Right atrium auricular region (tissue), 2 donors: ENCODE measurements at places on chromosomes 3 and 15. TPM values are rescaled to one million over a fixed set of nuclear protein-coding genes. Genes with fewer than 3 reads are reported as not detected.

GRCh38 chr15:60793656-60794055, 314.7 kb upstream of the ICE2 start:
- no peak for DNase-seq

DNA sequence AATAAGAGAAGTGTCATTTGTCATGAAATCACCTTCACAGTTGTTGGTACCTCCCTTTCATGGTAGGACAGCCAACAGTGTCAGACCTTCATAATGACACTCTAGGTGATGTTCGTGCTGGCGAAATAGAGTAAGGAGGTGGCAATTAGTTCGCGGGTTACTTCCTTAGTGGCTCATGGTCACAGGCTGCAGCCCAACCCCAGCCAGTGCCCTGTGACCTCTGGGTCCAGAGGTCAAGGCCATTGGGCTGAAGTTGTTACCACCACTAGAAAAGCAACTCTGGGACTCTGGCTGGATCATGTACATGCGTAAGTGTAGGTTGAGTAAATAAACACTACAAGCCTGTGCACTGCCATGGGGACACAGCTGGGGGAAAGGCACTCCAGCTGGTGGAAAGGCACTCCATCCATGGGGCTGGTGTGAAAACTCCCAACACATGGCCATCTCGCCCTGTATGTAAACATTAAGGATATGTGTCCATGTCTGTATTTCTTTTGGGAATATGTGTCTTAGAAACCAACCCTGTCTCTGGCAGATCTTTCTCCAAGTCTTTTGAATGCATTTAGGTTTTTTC, 106.7 kb downstream of the RYK start:
- DNase-seq, result no peak

DNA sequence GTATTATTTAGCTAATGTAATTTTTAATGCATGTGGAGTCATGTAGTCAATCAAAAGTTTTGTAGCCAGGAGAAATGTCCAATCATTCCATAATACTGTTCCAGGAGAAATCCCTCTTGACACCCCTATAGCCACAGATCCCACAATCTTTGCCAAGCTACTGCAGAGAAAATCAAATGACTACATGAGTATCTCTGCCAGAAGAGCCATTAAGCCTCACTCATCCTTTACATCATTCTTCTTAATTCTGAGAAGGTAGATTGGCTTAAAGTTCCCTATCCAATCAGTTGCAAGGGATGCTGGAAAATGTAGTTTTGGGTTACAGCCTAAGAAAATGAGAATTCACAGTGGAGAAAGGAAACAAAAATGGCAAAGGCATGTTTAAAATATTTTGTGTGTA, 502.1 kb downstream of the ZBBX start:
- no peak for DNase-seq

Gene SAMMSON
- total RNA-seq, result not detected

Gene LACTB
- total RNA-seq, result 10.6 TPM

DNA sequence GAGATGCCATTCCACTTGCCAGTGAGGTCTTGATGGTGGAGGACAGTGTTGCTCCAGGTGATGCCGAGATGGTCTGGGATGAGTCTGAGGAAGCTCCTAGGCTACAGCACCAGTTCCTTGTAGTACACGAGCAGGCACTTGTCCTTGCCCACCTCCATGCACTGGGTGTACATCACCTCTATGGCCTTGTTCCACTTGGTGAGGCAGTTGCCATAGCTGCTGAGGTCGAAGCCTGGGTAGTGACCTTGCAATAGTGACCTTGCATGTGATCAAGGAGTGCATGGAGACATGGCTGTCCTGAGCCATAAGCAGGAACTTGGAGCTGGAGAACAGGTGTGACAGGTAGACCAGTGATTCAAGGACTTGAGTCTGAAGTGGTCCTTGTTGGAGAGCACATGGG, 47.6 kb downstream of the CDIN1 start:
- no peak for DNase-seq

Gene CFAP161
- total RNA-seq, result 6.2 TPM

GRCh38 chr3:135752851-135753250, 212.7 kb upstream of the PPP2R3A start:
- no peak for DNase-seq

DNA sequence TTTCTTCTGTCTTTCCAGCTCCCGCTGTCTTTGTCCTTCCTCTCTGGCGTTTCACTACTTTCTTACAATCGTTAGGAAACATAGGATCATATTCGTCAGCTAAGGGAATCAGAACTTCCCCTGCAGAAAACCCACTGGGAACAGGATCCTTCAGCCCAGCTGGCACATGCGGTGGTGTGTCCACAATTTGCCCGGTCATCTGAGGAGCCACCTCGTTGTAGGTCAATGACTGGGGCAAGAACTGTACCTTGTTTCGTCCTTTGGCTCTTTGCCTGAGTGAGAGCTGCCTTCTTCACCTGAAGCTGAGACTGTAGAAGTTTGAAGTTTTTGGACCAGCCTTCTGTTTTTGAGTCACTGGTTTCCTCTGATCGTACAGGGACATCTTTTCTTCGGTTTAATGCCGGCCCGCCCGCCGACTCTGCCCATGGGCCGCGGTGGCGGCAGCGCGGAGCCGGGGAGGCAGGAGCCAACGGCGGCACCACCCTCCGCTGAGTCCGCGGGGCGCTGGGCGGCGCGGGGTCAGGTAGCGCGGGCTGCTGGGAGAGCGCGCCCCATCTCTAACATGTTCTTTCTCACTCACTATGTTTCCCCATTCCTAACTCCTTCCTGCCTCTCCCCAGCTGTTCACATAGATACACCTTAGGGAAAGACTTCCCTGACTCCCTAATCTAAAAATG, 214.1 kb upstream of the NANOGP8 start:
- no peak for DNase-seq

GRCh38 chr3:38005076-38006020, 14.8 kb downstream of the VILL start:
- DNase-seq, result peak; percentile 84

DNA sequence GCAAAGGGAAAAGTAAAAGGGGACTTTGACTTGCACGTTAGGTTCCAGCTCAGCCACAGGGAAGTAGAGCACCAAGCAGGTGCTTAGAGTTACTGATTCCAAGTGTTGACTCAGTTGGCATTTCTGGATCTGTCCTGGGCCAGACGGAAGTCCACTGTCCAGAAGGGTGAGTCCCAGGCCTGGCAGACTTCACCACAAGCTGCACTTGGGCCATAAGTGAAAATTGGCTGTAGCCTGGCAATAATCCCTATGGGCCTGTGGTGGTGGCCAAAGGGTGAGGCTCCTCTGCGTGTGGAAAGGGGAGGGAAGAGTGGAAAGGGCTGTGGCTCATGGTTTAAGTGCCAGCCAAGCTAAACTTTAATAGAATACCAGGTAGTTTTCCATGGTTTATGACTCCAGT, 121.5 kb downstream of the DTWD1 start:
- DNase-seq, result no peak

- DNase-seq, result no peak
Observed at GRCh38 chr15:41695750-41696436, 35.7 kb downstream of the MGA start.

- DNase-seq, result no peak
Observed at GRCh38 chr3:75049533-75049932, 435.1 kb upstream of the CNTN3 start.

Gene MORC1
- not detected for total RNA-seq

Gene GHSR
- total RNA-seq, result not detected

Gene GBE1
- 72.6 TPM for total RNA-seq

DNA sequence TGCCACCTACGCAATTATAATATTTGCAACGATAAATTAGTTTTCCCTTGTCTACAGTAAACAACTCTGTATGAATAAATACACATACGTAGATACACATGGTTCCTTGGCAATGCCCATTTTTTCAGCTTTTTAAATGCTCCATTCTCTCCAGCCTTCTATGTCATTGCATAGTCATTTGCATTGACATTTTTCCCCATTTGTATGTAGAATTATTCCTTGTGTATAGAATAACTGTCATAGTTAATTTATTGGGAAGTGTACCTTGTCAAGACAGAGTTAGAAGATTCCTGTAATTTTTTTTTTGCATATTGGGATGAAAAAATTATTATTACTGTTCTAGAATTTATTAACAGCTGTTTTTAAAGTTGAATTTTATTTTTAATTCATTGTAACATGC, 736.7 kb upstream of the DPPA4 start:
- DNase-seq, result no peak

GRCh38 chr3:158098309-158098639, 7.9 kb downstream of the SHOX2 start:
- no peak for DNase-seq

DNA sequence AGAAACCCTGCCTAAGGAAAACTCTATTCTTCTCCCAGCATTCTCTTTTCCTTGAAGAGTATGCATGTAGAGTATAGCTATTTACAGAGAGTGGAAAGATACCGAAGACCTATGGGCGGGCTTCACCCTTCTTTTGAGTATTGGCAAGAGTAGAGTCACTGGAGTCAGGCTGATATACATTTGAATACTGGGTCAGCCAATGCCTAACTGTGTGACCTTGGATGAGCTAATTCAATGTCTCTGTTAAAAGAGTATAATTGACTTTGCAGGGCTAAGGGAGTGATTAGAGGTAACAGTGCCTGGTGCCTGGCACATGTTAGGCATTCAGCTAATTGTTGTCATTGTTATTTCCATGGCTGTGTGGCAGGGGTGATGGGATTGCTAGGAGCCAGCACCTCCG, 75.6 kb downstream of the TUSC7 start:
- no peak for DNase-seq

Gene SLC35G2
- 8.7 TPM for total RNA-seq

DNA sequence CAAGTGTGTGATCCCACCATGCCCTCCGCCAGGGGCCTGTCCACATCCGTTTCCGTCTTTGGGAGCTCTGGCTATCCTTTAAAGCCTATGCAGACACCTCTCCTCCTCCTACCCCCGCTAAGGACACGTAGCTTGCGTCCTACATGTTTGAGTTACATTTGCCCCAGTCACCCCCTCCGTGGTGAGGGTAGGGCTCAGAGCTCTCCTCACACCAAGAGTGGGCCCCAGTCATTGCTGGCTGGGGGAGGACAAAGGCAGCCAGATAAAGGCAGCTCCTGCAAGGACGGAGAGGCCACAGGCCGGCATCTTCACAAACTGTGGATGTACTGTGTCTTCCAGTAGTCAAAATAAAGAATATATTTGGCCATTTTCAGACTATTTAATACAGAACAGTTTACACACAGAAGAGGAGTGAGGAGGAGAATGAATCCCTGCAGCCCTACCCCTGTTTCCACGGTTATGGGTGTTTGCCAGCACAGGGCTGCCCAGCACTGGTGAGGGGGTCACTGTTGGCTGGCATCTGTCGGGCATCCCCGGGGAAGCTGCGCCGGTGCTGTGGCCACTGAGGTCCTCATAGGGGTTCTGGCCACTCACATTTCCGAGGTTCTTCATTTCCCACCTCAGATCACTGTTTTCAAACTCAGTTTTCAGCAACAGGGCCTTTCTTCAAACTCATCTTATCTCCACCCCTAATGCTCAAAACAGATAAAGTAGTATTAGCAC, 118.7 kb downstream of the CHRNA7 start:
- no peak for DNase-seq

- DNase-seq, result no peak
Observed at GRCh38 chr3:60708191-60708975, 542.9 kb downstream of the FHIT start.

Gene CLDN11
- 15.8 TPM for total RNA-seq

- no peak for DNase-seq
Observed at GRCh38 chr15:68768321-68768720, 52.4 kb downstream of the ANP32A start.

Gene VEPH1
- 0.48 TPM for total RNA-seq

Gene CCDC191
- 0.75 TPM for total RNA-seq

DNA sequence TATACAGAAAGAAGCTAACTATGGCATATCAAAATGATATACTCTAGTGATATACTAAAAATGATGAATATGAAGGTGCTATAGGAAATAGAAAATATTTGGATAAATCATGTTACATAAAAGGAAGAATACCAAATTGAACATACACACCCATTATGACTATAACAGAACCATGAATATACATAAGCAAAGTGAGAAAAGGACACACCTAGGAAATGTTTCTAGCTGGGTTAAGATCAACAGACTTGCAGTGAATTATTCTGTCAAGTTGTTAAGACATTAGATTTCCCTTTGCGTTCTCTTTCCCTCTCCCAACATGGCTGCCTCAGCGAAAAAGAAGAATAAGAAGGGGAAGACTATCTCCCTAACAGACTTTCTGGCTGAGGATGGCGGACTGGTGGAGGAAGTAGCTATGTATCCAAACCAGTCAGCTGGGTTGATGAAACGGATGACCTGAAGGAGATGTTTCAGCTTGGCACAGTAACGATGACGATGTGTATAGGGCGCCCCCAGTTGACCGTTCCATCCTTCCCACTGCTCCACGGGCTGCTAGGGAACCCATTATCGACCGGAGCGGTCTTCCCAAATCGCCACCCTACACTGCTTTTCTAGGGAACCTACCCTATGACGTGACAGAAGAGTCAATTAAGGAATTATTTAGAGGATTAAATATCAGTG, 20.2 kb upstream of the PARP14 start:
- no peak for DNase-seq

Gene IL20RB
- total RNA-seq, result 0.41 TPM

DNA sequence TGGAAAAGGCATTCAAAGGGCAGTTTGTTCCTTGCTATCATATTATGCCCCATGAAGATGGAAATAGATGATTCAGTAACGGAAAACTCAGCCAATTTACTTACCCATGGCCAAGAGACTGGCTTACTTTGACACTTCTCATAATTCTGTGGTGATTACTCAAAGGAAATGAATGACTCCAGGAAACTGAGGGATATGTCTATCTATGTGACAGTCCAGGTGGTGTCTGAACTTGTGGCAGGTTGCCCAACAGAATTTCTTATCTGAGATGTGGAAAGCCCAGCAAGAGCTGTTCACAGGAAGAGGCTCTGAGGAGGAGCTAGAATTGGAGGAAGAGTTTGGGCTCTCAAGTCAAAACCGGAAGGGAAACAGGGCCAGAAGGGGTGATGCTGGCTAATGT, 91.2 kb downstream of the KCNAB1 start:
- no peak for DNase-seq

DNA sequence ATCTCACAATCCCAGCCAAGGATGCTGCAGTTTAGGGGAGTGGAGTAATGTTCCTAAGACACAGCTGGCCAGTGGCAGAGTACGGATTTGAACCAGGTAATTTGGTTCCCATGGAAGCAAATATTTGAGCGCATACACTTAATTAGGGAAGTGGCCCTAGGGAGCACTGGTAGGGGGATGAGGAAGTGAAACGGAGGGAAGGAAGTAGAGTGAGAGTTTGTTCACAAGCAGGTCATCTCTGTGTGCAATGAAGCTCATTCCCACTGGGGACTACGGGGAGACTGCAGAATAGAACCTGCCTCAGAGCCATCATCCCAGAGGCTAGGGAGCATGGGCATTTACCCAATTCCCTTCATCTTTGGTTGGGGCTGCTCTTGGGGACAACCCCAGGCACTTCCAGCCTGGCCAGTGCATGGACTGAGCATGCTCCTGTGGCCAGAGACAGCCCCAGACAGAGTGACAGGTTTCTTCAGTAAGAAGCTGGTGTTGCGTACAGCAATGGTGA, 317.2 kb upstream of the PROK2 start:
- no peak for DNase-seq

GRCh38 chr3:48157202-48157840, 30.9 kb downstream of the CDC25A start:
- DNase-seq, result no peak
